ENCODE measurements at places on chromosomes 11 and 22.

DNA sequence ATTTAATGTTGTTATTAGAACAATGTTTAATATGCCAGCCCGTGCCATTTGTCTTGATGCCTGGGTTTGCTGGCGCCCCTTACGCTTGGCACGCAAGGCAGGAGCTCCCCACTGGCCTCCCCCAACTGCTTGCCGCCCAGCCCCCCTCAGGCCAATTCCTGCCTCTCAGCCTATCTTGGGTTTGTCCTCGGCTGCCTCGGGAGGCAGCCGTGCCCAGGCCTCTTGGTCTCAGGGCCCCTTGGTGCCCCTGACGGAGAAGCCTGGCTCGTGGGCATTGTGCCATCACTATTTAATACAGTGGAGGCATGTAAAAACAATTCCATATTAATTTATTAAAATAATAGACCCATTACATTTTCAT lies 119.8 kb downstream of the KCNQ1OT1 start:
- no peak for DNase-seq

- no peak for DNase-seq
These were observed 16.2 kb downstream of the CAPN5 start for GRCh38 chr11:77082838-77083565.

DNA sequence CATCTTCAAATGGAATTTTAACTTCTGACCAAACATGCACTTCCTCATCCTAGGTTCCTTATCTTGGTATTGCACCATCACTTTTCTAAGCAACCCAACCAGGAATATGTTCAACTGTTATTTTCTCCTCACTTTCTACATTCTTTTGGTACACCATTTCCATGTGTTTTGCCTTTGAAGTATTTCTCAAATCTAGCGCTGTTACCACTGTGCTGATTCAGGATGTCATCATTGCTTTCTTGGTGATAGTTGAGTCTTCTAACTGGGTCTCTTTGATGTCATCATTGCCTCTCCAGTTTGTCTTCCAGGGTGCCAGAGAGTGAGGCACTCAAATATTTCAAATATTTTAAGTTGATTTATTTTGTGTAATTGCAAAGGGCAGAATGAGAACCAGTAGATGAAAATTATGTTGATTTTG lies 47.5 kb downstream of the HORMAD2 start:
- DNase-seq, result no peak

GRCh38 chr22:43955883-43956782 lies 891 bp downstream of the SAMM50 start:
- no peak for DNase-seq

- DNase-seq, result no peak
These were observed 3.1 kb downstream of the PIM3 start for GRCh38 chr22:49963647-49964026.

DNA sequence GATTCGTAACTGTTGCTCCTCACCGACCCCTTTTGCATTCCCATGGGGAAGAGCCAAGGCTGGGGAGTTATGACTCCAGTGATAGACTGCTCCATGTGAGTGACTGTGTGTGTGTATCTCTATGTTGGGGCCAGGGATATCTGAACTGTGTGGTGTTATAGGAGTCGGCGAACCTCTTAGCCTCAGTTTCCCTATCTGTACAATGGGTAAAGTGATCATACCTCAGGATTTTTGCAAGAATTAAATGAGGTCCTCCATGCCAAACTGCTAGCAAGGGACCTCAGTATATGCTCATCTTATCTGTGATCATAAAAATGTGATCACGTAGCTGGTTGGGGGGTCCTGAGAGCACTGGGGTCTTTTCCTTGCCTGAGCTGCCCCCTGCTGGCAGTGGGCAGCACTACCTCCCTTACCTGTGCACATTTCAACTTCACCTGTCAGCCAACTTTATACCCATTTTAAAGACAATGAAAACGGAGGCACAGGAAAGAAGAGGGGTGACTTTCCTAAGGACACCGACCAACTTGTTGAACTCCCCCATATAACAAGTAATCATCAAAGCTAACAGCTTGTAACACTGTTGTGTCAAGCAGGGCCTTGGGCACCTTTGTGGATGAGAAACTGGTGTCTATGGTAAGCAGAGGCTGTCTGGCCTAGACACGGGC lies 1.4 kb upstream of the DPP3 start:
- DNase-seq, result no peak

- DNase-seq, result no peak
These were observed 5.1 kb upstream of the PDGFD start for GRCh38 chr11:104169091-104169490.

GRCh38 chr11:104073950-104074705 lies 37.7 kb downstream of the DDI1 start:
- DNase-seq, result no peak

DNA sequence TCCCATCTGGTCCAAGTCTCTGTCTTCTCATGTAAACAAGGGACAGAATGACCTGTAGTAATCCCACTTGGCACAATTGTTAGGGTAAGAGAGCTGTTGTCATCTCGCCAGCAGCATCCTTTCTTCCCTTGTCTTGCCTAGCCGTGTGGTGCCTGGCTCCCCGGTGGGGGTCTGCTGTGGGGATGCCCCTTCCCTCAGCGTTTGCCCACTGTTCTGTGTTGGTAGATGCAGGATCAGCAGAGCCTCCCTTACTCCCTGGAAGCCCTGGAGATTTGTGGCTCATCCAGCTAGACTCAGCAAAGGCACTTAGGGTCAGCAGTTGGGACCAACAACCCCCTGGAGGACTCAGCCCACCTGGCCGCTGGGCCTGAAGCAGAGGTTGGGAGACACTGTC lies 13.0 kb downstream of the ACO2 start:
- no peak for DNase-seq

- no peak for DNase-seq
These were observed 3.3 kb downstream of the SEC14L2 start for GRCh38 chr22:30400159-30400558.

GRCh38 chr11:122131126-122131525 lies 15.1 kb upstream of the BLID start:
- DNase-seq, result no peak

DNA sequence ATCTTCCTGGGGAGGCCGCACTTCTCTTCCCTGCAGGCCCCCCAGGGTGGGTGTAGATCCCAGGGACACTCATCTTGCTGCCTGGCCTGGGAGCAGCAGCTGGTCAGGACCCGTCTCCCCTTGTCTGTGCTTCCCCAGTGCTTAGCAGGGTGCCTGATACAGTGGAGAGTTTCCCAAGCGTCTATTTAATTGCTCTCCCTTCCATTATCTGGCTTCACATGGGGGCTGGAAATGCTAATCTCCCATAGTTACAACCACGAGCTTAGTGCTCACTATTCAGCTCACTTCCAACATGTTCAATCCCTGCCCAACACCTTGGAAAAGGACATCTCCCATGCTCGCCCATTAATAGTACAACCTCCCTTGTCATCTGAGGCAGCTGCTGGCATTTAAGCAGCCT lies 100.5 kb downstream of the DSCAML1 start:
- no peak for DNase-seq
